Endodermal cell (in vitro differentiated cells): ENCODE measurements at places on chromosomes 3 and 15.

GRCh38 chr3:70433091-70433490 is 120.7 kb upstream of the MDFIC2 start:
- no peak for DNase-seq

DNA sequence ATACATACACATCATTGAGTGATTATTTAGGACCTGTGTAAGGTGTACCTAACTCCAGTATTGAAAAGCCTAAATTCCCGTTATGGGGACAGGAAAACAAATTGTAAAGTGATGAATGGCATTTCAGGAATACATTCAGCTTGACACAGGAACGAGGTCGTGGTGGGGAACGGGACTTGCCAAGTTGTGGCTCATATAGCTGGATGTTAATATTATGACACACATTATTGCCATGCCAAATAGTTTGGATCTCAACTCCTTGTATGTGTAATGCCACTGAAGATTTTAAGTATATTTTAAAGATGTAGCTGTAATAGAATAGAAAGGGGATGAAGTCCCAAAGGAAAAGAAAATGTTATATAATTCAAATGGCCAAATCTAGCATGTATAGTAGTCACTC is 227.2 kb upstream of the GOLIM4 start:
- no peak for DNase-seq

DNA sequence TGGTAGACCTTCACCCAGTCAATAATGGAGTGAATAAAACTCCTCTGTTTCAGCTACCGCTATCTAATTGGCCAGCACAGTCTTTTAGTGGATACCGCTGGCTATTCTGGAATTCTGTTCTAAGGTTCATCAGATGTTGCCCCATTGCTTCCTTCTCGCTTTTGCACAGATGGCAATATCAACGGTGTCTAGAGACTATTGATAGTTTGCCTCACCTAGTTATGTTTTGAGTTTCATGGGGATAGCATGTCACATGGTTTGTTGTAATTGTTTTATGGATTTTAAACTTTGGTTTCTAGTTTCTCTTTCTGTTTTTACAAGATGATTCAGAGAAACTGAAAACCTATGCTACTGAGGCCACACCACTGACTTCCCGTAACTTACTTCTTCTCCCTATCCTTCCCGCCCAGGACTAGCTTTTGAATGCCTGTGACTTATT is 2.0 kb downstream of the XRN1 start:
- no peak for DNase-seq

DNA sequence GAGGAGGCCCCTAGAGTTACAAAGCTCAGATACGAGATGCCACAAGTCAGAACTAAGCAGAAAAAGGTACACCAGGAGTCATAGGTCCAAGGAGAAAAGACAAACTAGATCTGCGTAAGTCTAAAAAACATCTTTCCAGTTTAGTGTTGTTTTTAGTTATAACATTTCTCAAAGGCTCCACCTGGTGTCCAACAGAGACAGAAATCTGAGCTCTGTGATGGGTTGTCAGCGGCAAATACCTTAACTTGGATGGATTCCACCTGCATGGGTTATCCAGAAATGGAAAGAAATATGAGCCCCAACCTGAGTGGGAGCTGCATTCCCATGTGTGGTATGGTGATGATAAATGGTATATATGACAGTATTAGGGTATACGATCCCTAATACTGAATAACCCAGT is 238.6 kb upstream of the CHRM5 start:
- no peak for DNase-seq

DNA sequence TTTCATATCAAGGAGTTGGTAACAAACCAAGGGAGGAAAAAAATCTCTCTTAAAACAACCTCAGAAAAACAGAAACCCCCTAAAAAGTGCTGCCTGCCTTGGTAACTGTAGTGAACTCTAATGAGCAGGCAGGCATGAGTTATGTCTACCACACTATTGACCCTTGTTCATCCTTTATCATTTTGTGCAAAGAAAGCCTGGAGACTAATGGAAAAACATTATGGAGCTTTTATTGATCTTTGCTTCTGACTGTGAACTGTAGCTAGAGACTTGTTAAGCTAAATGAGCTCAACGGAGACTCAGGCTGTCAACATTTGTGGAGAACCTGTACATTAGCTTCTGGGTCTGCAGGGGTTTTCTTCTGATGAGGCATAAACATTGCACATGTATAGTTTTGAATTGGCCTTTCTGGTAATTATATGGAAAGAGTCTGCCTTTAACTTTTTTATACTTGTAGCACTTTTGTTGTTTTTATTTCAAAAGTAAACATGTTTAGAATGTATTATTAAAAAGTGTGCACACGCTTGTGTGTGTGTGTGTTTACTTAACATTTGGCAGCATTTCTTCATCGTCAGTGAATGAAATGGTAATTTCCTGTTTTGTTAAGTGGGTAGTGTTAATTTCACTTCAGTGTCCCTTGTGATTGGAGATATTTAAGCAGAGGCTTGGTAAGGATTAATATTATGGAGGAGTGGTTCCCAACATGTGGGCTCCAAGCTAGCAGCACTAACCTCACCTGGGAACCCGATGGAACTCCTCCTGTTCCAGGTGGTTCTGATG is 15.9 kb upstream of the SPTSSB start:
- no peak for DNase-seq

DNA sequence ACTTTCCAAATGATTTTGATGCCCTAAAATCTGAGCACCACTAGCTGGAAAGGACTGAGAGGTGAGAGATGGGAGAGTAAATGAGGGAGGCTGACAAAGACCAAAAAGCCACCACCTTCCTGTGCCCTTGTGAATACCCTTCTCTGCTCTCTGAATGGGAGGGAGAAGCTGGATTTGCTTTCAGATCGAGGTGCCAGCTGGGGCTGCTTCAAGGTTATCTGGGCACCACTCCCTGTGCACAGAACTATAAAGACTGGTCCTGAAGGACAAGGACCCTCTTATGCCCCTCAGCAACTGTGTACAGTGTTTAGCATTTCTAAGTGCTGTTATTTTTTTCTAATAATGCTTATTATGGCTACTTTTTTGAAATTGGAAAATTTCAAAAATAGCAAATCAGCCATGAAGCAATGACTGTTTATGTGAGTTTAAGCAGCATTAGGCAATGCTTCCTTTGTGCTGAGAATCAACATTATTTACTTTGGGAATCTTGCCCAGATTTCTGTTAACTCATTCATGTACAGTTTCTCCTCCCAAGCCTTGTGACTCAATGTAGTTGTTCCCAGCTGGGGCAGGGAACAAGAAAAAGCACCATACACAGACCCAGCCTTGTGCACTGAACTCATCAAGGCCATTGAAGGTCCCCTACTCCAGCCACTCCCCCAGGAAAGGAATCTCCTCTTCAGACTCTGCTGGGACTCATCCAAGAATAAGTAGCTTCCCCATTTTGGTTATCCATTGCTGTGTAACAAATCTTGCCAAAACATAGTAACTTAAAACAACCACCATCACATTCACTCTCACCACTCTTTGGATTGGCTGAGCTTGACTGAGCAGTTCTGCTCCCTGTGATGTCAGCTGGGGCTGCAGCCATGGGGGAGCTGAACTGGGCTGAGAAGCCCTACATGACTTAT is 37.3 kb upstream of the CDV3 start:
- no peak for DNase-seq

DNA sequence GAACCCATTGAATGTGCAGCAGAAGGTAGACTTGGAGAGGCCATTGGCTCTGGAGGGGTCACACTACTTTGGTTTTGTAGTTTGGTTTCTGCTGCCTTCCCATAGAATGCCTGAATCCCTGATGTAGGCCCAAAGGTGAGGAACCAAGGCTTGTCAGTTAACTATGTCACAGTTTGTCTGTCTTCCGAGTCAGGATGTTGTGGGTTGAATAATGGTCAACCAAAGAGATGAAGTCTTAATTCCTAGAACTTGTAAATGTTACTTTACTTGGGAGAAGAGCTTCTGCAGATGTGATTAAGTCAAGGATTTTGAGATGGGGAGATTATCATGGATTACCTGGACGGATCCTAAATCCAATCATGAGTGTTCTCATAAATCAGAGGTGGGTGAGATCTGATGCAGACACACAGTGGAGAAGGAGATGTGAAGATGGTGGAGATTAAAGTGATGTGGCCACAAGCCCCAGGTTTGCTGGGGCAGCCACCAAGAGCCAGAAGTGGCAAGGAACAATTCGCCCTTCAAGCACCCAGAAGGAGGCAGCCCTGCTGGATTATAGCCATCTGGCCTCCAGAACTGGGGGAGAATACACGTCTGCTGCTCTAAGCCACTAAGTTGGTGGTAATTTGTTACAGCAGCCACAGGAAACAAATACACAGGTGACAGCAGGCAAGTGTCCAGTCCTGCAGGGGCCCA is 2.3 kb upstream of the CCR8 start:
- no peak for DNase-seq

DNA sequence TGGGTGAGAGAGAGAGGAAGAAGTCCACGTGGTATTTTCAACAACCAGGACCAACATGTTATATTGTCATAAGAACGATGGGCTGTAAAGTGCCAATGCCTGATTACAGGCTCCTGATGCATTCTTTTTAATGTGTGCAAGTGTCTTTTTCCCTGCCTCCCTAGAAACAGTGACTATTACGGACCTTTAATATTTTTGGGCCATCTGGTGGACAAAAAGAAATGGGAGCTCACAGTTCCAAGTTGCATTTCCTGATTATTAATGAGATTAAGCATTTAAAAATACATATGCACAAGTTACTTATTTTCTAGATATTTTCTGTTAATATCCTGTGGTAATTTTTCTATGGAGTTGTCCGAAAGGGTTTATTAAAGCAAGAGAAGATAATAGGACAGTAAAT is 530.2 kb downstream of the NR2F2 start:
- no peak for DNase-seq

GRCh38 chr3:190193210-190193609 is 72.5 kb upstream of the P3H2 start:
- DNase-seq = no peak

DNA sequence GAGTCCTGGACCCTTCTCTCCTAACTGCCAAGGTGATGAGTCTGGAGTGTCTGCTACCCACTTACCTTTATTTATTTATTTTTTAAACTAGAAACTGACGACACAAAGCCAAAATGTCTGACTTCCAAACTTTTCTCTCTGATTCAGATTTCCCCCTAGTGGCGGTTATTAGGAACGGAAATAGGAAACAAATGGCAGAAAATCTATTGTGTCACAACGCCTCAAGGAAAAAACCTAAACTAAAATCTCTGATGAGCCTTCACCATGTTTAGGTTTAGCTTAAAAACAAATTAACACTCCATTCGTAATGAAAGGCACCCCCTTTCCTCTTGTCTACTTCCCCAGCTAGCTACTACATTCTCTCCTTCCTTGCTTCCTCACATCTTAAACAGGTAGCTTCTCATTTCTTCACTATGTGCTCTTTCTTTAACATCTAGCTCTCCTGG is 94.0 kb upstream of the MEX3B start:
- no peak for DNase-seq

DNA sequence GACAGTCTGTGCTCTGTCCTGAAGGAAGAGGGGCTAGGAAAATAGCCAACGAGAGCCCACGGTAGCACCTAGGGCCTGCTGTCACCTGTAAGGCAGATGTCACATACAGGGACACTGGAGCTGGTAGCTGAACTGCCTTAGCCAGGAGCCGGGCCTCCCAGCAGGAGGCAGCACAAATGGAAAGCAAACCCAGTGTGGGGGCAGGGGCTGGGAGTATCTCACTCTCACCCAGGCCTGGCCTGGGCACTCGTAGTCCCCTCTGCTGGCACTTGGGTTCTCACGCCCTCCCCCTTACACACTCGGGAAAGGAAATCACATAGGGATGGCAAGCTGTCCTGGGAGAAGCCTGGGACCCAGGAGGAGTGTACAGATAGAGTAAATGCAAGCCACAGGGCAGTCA is 173.1 kb upstream of the CHRNA7 start:
- peak; percentile 83 for DNase-seq

DNA sequence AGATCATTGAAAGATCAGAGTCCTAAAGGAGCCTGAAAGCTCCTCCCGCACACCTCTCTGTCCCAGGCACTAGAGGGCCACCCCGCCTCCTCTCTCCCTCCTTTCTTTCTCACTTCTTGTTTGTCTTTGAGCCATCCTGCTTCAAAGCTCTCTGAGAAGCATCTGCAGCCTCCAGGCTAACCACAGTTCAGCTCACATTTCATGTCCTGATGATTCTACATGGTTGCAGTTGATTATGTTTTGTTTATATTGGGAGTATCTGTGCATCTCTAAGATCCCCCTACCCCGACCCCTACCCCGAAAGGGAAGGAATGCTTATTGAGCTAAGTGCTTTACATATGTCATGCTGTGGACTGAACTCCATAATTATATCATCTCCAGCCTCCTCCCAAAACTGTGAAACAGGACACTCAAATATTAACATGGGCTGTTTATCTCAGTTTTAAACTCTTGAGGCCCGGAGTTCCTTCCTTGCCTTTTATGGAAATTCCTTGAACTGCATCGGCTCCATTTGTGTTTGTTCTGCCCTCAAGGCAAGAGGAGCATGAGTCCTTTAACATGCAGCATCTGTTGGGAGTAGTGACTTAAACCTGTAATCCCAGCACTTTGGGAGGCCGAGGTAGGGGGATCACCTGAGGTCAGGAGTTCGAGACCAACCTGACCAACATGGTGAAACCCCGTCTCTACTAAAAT is 30.9 kb downstream of the MGLL start:
- peak; percentile 84 for DNase-seq

GRCh38 chr3:150308037-150308319 is 100.1 kb upstream of the TSC22D2 start:
- no peak for DNase-seq

DNA sequence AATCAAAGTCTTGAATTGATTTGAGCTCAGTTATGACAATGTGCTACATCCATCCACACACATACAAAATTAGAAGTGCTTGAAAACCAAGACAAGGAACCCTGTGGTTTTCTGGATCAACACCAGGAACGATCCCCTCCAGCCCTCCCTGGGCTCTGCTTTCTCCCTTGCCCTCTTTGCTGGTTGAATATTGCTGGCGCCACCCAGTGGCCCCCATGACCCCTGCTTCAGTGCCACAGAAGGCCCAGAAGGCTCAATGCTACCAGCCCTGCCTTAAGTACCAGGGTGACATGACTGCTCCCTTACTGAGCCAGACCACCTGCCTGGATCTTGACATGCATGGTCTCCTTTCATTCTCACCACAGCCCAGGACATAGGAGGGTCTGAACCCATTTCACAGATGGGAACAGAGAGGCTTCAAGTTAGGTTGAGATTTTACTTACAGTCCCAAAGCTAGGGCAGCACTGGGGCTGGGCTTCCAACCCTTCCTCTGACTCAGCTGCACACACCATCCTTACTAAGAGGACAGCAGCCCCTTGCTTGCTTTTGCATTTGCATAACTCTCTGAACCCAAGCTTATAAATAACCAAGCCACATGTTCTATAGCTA is 15.0 kb downstream of the IL12A start:
- peak; percentile 91 for DNase-seq

- DNase-seq = no peak
These were observed 514.7 kb upstream of the SGO1 start for GRCh38 chr3:20700714-20701113.

- DNase-seq = no peak
These were observed 151.5 kb upstream of the BHLHE40 start for GRCh38 chr3:4827767-4828166.

GRCh38 chr3:80297720-80298119 is 529.9 kb upstream of the ROBO1 start:
- DNase-seq = no peak
